ENCODE measurements at places on chromosomes 11 and 22.
A peak's percentile ranks its signal among the peaks of the same experiment; 100 is the strongest.

- no peak for DNase-seq
Observed at GRCh38 chr11:102447941-102448868, 4.4 kb downstream of the TMEM123 start.

DNA sequence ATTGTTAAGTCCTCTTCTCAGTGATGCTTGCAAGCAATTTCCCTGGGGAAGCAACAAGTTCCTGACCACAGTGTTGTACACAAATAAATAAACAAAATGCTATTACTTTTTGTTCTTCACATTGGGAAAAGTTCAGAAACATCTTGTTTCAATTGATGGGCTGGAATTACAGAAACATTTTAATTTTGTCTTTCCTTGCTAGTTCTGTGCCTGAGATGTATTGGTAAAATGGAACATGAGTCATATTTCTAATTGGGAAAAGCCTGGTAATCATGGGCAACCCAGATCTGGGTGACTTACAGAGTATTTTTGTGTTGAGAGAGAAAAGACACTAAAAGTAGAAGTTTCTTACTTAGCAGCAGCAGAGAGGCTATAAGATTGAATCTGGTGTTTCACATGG, 576 bp upstream of the BLID start:
- DNase-seq, result no peak

DNA sequence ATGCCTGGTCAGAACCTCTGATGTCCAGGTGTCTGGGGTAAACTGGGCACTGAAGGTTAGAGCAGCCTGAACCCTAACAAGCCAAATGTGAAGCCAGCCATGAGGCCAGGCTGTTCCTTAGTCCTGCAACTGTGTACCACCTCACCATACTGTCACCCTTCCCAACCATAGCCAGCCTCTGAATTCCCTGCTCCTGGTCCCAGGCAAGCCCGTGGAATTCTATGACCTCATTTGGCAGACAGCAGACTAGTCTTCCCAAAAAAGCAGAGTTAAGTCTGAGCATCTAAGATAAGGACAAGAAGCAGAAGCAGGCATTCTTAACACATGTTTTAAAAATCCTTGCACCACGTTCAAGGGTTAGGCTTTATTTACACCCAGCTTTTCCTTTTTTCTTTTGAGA, 134.8 kb downstream of the C11orf58 start:
- DNase-seq, result no peak

GRCh38 chr11:96090711-96091110, 166.8 kb upstream of the MTMR2 start:
- no peak for DNase-seq

- DNase-seq, result peak; percentile 14
Observed at GRCh38 chr11:1336836-1337646, 27.6 kb upstream of the TOLLIP start.

DNA sequence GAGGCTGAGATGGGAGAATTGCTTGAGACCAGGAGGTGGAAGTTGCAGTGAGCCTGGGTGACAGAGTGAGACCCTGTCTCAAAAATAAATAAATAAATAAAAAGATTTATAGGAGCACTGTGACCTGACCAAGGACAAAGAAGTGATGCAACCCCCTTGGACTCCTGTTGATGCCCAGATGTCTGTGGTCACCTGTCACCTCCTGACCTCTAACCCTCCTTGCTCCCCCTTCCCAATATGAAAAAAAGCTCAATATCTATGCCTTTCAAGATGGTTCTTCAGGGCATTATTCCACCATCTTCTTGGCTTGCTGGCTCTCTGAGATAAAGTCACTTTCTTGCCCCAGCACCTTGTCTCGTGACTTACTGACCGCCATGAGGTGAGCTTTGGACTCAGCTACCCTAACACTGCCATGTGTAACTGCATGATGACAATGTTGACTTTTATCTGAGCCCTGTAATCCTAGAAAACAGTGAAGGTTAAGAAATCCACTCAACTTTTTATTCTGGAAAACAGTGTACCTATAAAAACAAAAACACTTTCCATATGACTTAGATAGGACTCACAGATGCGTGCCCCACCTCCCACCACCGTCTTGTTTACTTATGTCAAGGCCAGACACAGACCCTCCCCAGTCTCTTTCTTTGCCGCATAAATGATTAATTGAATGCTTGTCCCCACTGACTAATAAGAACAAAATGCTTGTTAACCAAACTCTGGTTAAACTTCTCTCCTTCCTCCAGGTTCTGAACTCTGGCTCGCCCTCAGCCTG, 360.5 kb downstream of the BUD13 start:
- no peak for DNase-seq

GRCh38 chr11:87325490-87325872, 287.7 kb downstream of the TMEM135 start:
- no peak for DNase-seq

- DNase-seq, result no peak
Observed at GRCh38 chr11:11973361-11973800, 35.0 kb downstream of the DKK3 start.

GRCh38 chr11:84142411-84142810, 856.2 kb upstream of the CCDC90B start:
- no peak for DNase-seq

DNA sequence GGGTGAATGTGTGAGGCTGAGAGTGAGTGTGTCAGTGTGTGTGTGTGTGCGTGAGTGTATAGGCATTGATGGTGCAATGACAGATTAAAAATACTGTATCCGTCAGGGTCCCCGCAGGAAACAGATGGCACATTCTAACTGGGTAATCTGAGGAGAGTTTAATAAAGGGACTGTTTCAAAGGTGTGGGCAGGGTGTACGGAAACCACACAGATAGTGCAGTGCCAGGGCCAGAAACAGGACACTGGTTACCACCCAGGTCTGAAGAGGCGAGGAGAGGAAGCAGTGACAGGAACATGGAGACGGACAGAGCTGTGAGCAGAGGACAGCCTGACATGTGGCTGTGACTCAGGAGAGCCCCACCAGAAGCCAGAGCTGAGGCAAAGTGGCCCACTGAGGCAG, 16.5 kb downstream of the P2RX3 start:
- DNase-seq, result no peak

- DNase-seq, result no peak
Observed at GRCh38 chr11:114499756-114500155, 59.9 kb downstream of the NXPE1 start.

DNA sequence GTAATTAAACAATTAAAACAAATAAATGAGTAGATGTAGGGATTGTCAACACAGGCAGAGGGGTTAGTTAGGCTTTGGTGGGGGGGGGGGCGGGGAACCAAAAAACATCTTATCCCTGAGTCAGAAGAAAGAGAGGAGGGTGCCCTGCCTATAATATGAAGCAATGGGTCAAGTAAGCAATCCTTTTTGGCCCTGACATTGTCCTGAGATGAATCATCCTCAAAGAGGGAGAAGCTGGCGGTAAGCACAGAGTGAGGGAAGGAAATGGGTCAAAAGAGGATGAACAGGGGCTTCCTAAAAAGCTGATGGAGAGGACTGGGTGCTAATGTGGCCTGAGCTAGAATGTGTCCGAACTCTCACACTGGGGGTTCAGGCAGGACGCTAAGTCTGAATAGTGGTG, 4.7 kb downstream of the OLFML1 start:
- DNase-seq, result no peak

- no peak for DNase-seq
Observed at GRCh38 chr11:70846781-70847655, 405.4 kb downstream of the SHANK2 start.

DNA sequence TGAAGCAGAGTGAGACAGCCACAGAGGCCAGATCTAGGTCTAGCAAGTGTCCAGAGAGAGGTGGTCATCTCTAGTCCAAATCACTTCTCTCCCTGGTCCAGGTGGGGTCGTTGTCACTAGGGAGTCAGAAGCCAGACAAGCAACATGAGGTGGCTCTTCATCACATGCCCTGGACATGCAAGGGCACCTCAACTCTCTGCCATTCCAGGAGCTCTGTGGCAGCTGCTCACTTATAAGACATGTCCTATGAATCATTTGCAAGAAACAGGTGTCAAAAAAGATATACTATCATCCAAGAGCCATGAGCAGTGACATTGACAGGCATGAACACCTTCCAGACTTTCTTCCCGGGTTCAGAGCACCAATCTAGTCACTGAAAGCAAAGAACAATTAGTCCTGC, 130.8 kb downstream of the GALNT18 start:
- DNase-seq, result no peak

- DNase-seq, result no peak
Observed at GRCh38 chr11:122711831-122712381, 56.4 kb downstream of the UBASH3B start.

DNA sequence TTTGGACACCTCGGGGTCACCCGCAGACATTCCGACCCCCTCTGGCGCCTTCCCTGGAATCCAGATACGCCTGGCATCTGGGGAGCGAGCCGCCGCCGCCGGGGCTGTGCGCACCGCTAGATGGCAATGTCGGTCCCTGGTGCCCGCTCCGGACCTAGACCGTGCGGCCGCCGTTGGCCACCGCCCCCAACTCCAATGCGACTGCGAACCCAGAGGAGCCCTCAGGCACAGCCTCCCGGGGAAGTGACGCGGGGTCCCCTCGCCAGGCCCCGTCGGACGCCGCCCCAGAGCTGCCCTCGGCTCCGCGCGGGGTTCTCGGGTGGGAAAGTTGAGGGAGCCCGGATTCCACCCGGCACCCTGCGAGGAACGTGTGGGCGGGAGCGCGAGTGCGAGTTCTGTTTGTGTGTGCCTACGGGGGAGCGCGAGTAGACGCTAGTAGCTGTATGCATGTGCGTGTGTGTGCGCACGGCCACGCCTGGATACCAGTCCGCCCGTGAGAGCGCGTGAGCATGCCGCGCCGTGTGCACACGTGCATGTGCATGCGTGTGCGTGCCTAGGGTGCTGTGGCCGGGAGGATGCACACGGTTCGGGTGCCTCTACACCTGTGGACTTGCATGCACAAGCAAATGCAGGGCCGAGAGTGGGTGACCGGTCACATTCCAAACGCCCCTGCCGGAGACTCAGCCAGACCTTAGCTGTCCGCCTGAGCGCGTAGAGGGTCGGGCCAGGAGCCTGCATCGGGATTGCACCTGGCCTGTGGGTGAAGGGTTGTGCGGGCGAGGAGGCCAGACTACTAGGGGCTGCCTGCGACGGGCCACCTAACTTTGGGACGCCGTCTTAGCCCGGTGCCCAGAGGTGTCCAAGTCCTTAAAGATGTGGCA, 1.9 kb downstream of the CHRM4 start:
- peak; percentile 36 for DNase-seq

DNA sequence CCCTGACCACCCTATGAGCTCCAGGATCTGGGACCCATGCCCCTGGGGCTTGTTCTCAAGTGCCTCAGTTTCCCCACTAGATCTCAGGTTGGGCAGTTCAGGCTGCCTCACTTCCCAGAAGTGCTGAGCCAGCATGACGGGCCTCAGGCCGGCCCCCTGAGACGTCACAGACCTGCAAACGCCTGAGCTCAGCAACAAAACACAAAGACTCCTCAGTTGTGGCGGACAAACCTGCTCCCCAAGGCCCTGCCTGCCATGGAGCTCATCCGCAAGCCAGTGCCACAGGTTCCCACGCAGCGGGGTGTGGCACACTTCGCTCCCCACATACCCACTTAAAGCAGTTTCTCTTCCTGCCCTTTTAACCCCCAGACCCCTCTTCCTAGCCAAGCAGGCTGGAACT, 45.2 kb downstream of the NECTIN1 start:
- no peak for DNase-seq

- DNase-seq, result no peak
Observed at GRCh38 chr22:30167296-30167695, 79.3 kb downstream of the LIF start.

DNA sequence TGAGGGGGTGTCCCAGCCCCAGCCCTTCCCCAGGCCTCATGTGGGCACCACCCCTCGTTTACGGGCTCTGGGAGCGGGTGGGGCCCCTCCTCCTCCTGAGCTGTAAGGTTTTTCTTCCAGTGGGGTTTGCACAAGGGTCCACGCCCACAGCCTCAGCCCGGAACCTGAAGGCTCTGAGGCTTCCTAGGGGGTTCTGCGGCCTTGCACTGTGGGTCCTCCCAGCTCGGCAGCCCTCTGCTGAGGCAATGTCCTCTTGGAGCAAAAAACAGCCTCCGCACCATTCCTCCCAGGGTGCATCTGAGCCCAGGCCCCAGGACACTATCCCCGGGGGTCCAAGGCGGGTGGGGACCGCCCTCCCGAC, 14.1 kb downstream of the H19 start:
- DNase-seq, result no peak

DNA sequence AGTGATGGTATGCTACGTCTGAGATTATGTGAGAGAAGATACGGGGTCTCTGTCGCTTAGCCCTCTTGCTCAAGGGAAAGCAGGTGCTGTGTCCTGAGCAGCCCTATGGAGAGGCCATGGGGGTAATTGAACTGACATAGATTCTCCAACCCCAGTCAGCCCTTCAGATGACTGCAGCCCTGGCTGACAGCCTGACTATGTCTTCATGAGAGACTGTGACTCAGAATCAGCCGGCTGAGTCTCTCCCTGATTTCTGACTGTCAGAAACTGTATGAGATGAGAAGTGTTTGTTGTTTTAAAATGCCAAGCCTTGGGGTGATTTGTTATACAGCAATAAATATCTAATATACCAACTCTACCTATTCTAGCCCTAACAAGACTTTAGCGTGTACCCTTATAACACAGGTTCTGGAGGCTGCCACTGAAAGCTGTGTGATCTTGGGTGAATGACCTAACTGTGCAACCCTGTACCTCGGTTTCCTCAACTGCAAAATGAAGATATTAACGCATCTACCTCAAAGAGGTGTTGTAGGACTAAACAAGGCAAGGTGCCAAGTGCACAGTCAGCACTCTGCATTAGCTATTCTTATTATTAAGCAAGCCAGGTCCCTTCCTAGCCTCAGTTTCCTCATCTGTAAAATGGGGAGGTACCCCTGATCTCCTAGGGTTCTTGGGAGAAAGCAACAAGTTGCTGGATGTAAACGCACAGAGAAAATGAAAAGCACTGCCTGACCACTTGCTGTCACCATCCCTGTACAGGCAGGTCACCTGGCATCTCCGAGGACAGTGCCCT, 24.9 kb downstream of the SLC43A1 start:
- DNase-seq, result no peak

DNA sequence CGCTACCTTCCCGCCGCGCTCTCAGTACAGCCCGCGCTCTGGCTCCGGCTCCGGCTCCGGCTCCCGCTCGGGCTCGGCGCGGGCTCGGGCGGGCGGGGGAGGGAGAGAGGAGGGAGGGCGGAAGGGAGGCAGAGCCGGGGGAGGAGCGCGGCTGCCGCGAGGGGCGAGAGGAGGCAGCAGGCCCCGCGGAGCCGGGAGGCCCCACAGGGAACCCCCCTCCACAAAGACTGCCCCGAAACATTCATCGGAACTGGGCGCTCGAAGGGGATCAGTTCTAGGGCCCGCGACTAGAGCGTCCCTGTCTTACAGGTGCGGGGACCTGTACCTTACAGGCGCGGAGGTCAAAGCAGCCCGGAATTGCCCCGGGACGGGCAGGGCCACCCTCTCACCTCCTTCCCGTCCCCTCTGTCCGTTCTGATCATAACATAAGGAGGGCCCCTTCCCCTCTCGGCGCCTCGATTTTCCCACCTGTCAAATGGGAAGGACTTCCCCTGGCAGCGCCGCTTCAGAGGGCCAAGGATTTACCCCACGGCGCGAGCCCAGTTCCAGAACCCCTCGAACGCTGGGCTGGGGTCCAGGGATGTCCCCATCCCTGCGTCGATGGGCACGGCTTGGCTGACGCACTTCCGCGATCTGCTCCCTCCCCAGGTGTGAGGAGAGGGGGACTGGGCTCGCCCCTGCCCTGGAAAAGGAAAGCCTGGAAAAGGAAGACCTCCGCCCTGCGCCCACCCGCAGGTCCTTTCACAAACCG, at the start of gene SHISA8:
SHISA8 (minus strand) TSS at position 40 of the 751 bp plus-strand sequence. CDS start 407 bp downstream, outside the sequence.
- no peak for DNase-seq

GRCh38 chr11:36292311-36292722, 3.1 kb upstream of the COMMD9 start:
- peak; percentile 64 for DNase-seq

GRCh38 chr22:31347251-31348008, 1.3 kb upstream of the PATZ1 start:
- peak; percentile 28 for DNase-seq

- no peak for DNase-seq
Observed at GRCh38 chr11:22343371-22344032, 5.3 kb downstream of the SLC17A6 start.
